ENCODE measurements at places on chromosomes 4 and X.

- DNase-seq = no peak
These were observed 45.0 kb upstream of the TNIP3 start for GRCh38 chr4:121209171-121209570.

- DNase-seq = no peak
These were observed 21.9 kb downstream of the RNF128 start for GRCh38 chrX:106748377-106748776.

- DNase-seq = no peak
These were observed 2.3 kb upstream of the AMBN start for GRCh38 chr4:70589785-70590184.

GRCh38 chrX:29952016-29952415 lies 263.3 kb upstream of the MAGEB2 start:
- DNase-seq = no peak

DNA sequence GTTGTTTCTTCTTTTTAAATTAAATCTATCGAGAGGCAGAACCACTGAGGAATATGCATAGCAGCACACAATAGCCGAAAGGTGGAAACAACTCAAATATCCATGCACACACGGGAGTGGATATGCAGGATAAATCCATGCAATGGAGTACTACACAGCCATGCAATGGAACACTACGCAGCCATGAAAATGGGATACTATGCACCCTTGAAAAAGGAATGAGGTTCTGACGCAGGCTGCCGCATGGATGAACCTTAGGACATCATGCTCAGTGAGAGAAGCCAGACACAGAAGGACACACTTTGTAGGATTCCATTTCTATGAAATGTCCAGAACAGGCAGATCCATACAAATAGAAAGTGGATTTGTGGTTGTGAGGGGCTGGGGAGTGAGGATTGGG lies 18.4 kb upstream of the P2RY8 start:
- no peak for DNase-seq
